ENCODE measurements at places on chromosomes 5 and 9.

DNA sequence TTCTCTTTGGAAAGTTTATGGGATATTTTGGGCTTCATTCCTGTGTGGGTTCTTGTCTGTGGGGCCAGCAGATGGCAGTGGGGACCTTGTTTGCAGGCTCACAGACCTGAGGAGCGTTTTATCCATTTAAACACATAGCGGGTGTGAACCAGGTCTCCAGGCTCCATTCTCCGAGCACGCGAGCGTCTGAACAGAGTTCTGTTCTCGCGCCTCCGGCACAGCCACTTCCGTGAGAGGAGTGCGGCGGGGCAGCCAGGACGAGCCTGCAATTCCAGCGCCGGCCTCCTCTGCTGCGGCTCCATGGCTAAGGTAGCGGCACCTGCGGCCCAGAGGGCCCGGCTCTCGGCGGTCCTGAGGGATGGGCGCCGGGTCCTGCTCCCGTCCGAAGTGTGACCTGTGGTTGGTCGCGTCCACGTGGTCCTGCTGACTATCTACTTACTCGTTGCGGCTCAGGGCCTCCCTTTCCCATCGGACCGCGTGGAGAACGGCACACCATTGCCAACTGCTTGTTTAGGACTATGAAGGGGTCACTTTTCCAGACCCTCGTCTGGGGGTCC lies 7.3 kb downstream of the NRARP start:
- no peak for DNase-seq

GRCh38 chr9:120820095-120820494 lies 22.6 kb downstream of the PSMD5 start:
- no peak for DNase-seq

DNA sequence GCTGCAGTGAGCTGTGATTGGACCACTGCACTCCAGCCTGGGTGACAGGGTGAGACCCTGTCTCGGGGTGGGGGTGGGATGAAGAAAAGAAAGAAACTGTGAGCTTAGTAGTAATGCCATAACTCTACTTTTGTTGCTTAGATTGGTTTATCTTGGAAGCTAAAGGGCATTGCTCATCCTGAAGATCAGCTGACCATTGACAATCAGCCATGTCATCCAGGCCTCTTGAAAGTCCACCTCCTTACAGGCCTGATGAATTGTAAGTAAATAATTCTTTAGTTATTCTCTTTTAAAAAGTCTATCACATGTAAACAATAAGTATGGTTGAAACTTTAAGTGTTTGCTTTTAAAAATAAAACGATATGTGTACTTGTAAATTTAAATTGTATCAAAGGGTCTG lies 11.4 kb downstream of the OCLN start:
- DNase-seq, result no peak

DNA sequence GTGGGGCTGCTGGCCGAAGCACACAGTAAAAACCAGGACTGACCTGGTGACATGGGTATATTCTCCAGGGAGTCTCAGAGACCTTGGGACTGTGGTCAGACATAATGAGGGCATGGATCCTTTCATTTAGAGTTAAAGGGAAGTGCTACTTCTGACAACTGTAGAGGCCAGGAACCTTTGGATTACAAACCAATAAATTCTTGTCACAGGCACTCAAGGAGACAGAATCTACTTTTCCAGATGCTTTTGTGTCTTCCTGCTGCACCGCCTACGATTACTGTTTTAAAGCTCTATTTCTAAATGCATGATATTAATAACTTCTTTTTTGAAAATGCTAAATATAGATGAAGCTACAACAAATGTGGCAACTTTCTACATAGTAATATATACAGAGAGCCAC lies 106.5 kb upstream of the LPAR1 start:
- no peak for DNase-seq

DNA sequence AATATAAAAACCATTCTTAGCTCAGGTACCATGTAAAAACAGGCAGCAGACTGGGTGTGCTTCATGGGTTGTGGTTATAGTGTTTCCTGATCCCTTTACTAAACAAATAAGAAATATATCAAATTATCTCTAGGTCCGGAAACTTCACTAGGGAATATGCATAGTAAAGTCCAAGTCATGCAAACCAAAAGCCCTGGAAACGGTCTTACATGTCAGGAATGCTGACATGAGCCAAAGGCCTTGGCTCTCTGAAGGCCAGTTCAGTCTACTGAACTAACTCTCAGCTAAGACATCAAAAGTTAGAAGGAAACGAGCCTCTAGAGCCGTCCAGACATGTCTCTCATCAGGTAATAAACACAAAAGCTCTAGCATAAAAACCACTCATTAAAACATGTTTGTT lies 778.9 kb upstream of the ZNF608 start:
- no peak for DNase-seq

DNA sequence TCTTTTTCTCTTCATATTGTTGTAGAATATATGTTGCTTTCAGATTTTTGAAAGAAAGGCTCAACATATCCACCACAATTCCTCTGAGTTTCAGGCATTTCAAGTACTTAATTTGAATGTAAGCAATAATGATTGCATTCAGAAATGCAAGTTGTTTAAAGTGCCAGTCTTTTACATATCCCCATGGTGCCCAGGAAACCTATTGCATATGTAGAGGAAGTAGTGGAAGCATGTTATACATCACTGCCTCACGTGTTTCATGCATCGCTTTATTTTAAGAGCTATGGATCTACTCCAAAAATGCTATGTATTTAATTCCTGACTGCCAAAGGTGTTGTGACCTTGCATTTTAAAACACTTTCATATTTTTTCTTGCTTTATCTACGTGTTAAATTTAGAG lies 28.1 kb downstream of the CPEB4 start:
- no peak for DNase-seq

DNA sequence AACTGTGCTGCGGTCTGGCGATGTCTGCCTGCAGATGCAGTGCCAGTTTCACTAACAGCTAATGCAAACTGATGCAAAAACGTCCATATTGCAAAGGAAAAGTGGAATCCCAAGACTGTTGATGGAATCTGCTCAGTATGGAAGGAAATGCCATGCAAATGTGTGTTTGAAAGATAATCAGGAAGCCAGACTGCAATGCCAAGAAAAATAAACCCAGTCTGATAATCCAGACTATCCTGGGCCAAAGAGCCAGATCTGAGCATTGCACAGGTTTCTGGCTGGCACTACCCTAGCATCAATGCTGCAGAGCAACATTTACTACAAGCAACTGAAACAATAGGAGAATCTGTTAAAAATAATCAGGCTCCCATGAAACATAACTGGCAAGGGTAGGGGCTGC lies 130.3 kb downstream of the FSTL4 start:
- DNase-seq, result no peak

DNA sequence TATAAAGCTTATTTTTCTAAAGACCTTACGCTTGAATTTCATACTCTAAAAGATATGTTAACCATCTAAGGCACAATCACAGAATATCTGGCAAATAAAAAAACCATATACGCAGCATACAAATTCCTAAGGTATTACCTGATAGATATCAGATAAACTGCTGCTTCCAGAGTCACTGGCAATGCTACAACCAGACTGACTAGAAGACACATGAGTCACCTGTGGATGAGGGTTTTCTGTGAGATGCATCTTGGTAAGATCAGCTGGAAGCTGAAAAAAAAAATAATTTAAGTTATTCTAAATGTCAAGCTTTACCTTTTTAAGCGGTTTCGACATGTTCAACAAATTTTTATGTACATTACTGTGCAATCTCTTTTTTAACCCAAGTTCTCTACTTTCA lies 113.8 kb downstream of the RAPGEF6 start:
- no peak for DNase-seq

DNA sequence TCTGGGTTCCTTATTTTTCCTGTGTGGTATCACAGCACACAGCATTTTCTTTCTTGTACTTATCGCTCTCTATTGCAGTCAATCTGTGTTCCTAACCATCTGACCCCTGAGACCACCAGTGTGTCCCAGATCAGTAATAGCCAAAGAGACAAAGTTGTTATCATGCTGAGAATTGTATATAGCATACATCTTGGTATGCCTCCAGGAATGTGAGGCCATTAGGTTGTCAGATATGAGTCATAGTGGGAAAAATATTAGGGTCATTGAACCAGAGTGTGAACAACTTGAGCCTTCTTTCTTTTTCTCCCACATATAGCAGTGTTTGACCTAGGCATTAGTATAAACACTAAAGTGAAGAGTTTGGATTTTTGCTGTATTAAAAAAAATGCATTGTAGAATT lies 106.3 kb downstream of the NDUFAF2 start:
- no peak for DNase-seq

- no peak for DNase-seq
Observed at GRCh38 chr5:149610589-149611255, 29.4 kb downstream of the ARHGEF37 start.

GRCh38 chr5:8184455-8185063 lies 315.6 kb downstream of the MTRR start:
- DNase-seq, result no peak

All from DMS79 (cell line).